ENCODE measurements at places on chromosomes 3 and 15.

DNA sequence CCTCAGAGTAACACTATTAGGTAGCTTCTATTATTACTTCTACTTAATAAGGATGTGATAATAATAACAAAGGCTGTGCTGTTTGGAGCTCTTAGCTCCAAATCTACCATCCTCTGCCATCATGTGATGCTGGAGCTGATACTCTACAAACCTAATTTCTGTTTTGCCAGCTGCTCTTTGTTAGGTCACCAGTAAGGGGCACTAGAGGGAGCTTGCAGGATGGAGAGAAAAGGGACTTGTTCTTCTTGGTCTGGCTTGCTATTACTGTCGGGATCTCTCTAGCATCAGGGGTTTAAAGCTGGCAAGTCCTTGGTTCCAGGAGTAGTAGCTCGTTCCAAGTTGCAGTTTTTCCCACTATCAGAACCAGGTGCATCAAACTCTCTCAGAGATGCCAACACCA, 194.9 kb upstream of the KBTBD8 start:
- DNase-seq, result no peak

DNA sequence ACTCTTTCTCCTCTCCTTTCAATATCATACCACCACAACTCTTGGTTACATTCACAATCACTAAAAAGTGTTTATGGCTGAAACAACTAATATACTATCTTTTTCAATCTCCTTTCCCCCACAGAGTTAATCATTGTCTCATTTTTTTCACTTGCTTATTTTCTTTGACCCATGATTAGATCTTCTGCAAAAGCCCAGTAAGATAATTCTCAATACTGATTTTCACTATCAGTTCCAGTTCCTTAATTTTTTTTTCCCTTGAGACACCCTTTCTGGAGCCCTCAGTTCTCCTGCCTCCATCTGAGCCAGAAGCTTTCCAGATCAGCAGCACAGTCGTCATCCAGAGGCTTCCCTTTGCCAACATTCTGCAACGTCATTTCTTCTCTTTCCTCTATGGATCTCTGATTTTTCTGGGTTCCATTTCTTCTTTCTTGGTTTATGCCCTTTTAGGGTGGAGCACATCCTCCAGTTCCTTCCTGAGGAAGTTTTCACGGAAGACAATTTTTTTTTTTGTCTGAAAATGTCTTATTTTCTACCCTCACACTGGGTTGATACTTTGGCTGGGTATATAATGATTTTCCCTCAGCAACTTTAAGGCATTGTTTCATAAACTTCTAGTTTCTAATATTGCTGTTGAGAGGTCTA, 88.7 kb upstream of the C15orf39 start:
- DNase-seq, result no peak

DNA sequence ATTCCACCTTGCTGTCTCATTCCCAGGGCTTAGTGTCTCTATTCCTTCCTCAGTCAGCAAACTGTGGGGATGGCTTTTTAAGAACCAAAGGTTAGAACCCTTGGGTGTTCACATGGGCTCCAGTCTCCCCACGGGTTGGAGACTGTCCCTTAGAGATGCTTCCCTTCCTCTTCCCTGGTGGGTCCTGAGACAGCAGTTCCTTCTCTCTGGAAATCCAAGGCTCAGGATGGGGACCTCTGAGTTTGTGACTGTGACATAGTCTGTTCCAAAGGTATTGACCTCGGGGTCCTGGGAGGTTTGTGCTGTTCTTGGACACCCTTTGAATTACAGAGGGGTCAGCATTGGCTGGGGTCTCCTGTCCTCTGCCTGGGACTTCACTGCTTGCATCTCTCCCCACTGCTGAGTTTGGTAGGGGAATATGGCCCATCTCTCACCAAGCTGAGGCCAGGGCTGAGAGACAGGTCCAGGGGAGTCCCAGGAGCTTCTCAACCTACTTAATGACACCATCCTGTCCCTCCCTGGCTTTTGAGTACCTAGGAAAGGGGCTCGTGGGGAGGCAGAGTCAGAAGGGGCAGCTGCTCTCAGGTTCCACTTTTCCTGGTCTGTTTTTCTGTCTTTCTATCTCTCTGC, 1.5 kb downstream of the GRM2 start:
- no peak for DNase-seq

DNA sequence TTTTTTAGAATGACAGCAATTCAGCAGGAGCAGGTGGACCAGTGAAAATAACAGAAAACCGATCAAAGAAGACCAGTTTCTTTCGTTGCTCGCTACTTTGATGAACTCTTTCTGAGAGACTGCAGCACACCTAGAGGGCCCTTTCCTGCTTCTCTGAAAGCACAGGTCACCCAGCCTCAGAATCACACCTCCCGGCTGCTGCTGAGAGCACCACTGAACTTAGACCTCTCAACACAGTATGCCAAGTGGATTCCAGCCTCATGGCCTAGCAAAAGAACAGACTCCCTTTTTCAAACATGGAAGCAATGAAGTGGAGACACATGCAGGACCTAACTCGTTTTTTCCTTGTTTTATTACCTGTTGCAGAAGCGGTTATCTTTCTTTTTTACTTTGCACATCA, 13.9 kb upstream of the APH1B start:
- no peak for DNase-seq

DNA sequence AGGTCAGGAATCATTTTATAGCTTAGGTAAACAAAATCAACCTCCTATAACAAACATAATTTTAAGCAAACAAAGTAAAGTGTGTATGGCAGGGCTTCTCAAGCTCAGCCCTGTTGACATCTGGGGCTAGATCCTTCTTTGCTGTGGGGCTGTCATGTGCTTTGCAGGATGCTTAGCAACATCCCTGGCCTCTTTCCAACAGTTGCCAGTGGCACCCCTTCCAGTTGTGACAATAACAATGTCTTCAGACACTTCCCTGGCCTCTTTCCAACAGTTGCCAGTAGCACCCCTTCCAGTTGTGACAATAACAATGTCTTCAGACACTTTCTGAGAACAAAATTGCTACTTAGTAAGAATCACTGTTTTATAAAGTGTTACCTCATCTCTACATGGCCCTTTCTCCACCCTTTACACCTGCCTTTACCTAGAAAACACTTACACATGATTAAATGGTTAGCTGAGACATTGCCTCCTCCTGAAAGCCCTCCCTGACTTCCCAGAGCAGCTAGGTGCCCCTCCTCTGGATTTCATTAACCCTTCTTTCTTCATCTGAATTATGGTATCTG, 194.0 kb upstream of the LMCD1 start:
- no peak for DNase-seq

DNA sequence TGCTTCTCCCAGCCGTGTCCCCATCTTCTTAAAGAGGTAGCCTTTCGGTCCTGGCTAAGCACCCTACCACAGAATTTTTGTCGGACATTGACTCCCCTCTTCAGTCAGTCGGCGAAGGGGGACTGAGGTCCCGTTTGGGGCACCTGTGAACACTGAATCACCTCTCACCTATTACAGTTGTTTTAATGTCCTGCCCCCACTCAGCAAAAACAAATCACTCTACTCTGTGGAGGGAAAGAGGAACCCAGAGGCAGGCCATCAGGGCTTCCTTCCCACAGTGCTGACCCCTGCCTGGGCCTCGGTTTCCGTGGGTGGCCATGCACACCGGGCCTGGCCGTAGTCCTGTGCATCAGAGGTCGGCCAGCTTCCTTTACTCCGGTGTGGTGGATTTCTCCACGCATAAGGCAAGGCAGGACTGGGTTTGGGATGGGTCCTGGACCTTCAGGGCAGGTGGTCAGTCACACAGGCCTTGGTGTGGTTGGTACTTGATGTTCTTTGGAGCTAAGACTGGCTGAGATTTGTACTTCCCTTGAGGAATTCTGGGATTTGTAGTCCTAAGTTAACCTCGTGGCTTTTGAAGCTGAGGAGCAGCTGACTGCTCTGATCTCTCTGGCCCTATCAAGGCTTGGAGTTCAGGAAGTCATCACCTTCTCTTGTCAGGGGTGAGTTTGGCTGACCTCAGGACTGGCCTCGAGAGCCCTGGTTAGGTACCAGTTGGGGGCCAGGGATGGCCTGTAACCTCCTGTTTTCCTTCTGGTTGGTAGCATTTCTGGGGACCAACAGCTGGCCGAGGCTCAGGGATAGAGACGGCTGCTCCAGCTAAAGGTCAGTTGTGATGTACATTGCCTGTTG, 627 bp upstream of the FAM131A start:
- DNase-seq, result no peak
